ENCODE measurements at places on chromosomes 2 and 18.

DNA sequence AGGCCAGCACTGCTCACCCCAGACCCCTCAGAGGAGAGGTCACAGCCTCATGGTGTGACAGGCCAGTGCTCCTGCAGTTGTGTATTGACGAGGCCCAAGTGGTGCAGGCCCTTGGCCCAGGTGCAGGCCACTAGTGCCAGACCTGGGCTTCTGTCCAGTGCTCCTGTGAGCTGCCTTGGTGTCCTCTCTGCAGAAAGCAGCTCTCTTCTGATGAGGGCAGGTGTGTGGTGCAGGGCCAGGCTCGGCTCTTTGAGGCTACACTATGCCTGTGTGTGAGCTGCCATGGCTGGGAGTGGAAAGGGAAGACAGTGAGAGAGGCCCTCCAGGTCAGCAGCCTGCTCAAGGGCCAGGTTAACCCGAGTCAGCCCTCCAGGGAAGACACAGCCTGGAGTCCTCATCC, 17.1 kb downstream of the EHD3 start:
- DNase-seq = no peak

DNA sequence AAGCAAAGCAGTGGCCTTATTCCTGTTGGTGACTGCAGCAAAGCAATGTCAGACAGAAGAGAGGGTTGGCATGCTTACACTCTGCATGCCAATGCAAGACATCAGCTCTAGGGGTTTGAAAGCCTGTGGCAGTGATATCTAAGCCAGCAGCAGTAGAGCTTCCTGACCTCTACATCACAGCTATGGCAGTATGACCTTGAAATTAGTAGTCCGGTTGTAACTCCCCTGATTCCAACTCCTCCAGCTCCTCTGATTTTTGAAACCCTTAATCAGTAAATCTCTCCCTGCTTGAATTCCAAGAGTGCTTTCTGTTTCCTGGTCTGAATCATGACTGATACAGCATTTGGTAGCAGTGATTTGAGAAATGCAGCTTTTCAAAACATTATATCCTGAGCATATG, 60.0 kb upstream of the LRP1B start:
- DNase-seq = no peak

DNA sequence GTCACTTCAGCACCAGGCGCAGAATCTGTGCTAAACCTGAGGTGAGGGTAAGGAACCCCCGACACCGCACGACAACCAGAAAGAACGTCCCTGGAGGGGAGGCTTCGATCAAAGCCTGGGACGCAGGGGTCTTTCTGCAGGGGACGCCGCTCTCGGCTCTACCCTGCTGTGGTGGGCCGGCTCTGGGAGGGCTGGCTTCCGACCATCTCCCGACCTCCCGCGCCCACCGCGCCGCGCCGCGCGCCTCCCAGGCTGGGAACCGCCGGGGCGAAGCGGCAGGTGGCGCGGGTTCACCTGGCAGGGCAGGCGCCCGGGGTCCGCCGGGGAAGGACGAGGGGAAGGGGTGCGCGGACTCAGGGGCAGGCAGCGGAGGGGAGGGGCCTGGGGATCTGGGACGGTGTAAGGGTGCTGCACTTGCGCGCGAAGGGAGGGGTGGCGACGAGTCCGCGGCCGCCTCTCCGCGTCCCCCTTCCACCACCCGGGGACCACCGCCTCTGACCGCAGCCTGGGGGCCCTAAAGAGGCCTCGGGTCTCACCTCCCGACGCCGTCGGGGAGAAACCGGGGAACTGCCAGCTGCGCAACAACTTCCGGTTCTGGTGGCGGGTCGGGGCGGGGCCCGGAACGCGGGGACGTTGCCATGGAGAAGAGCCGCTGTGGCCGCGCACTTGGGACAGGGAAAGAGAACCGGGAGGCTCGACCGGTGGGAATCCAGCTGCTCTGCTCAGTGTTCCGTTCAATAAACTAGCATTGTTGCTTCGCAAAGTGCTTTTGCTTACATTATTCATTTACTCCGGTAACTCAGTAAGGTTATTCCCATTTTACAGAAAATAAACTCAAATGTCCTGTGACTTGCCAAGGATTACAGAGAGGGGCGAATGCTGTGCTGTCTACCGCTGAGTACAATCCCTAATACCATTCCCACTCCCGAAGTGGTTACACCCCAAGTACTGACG, at the start of gene ZNF396:
Gene ZNF396, minus strand, starts transcription at position 596 of the 954 bp plus-strand sequence. CDS start 3,045 bp downstream, outside the sequence.
- peak; percentile 46 for DNase-seq

DNA sequence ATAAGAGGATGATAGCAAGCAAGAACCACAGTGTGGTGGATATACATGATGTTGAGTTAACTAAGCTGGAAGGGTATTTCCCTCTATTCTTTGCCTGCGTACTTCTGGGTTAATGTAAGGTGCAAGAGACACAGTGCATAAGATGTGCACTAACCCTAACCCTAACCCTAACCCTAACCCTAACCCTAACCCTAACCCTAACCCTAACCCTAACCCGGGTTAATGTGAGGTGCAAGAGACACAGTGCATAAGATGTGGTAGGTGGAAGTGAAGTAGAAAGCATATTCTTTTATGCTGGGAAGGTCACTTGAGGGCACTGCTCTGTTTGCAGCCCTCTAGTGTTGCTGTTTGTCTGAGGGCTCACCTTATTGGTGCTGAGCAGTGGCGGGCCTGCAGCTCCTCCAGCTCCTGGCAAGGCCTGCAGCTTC, 181.5 kb upstream of the ITGA4 start:
- DNase-seq = no peak
